B cell (primary cell): ENCODE measurements at places on chromosomes 13 and 19. TPM values are rescaled to one million over a fixed set of nuclear protein-coding genes. Genes with fewer than 3 reads are reported as not detected.

The FGF22 gene
- 2.9 and 3.4 TPM in 2 replicates for total RNA-seq

DNA sequence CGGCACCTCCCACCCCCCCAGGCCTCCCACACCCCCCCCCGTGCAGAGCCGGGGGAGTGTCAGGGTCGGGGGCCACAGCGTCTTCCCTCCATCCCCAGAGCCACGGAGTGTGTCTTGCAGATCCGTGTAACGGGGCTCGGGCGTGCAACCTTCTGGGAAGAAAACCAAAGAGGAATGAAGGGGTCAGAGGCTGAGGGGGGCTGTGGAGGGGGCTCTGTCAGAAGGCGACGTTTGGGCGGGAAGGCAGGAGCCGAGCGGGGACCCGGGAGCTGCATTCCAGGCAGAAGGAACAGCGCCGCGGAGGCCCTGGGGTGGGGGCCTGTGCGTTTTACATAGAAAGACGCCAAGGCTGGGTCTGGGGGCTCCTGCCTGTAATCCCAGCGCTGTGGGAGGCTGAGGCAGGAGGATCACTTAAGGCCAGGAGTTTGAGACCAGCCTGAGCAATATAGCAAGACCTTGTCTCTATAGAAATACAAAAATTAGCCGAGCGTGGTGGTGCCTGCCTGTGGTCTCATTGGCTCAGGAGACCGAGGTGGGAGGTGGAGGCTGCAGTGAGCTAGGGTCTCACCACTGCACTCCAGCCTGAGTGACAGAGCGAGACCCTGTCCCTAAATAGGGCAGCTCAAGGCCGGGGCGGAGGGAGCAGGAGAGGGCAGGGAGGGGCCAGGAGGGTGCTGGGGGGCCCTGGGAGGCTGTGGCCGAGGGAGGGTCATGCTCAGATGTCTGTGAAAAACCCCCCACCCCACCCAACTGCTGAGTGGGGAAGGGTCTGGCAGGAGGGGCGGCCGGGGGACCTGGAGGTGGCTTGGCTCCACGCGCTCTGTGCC is 27.8 kb downstream of the ARID3A start:
- peaks cover 2% of the 10 kb centered on the region for H3K36me3 ChIP-seq
- peaks cover 32% of the 10 kb centered on the region for H3K4me1 ChIP-seq
- DNase-seq = no peak
- peak overlapping the region; percentile 47 for H3K4me3 ChIP-seq
- no peak overlapping the region for H3K27ac ChIP-seq

DNA sequence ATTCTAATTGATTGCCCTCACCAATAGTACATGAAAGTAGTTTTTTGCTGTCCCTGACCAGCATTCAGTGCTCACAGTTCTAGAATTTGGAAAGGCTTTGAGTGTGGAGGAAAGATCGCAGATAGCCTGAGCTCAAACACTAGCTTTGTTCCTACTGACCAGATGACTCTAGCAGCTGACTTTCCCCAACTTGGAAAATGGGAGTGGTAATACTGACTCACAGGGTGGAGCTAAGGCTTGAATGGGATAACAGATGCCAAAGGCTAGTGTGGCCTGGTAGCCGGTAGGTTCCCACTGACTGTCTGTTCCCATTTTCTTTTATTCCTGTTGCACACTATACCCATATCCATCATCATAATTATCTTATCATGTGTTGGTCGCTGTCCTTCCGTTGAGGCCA is 3.7 kb downstream of the ZSCAN22 start:
- H3K27ac ChIP-seq = no peak overlapping the region
- no peak overlapping the region for H3K4me3 ChIP-seq
- DNase-seq = no peak
- H3K4me1 ChIP-seq = peaks cover 23% of the 10 kb centered on the region
- peaks cover 8% of the 10 kb centered on the region for H3K36me3 ChIP-seq

DNA sequence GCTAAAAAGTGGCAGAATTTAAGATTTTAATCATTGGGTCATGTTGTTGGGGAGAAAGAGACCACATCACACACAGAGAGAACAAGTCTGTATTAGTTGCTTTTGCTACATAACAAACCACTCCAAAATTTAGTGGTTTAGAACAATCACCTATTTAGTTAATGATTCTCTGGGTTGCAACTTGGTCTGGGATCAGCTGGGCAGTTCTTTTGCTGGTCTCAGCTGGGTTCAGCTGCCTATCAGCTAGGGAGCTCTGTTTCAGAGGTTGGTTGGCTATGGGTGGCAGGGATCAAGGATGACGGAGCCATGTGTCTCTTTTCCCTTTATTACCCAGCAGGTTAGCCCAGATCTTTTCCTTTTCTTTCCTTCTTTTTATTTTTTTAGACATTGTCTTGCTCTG is 8.9 kb downstream of the PINLYP start:
- H3K4me1 ChIP-seq = peaks cover 29% of the 10 kb centered on the region
- H3K27me3 ChIP-seq = no peaks in the 10 kb centered on the region
- no peak for DNase-seq
- H3K4me3 ChIP-seq = no peak overlapping the region

DNA sequence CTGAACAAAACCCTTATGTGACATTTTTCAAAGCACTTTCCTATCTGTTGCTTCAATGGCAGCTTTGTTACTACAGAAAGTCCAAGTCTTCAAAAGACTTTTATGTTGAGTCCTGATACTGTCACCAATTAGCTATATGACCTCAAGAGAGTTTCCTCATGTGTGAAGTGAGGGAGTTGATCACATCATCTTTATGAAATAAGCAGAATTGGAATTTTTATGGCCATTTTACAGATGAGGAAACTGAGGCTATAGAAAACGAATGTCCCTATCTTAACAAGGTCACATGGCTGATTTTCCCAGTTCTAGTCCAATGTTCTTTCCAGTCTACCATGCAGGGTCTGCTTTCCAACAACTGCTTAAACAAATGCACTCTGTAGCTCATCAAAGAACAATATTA is 2.6 kb downstream of the TNFRSF19 start:
- H3K36me3 ChIP-seq = no peaks in the 10 kb centered on the region
- no peak for DNase-seq
- no peak overlapping the region for H3K27ac ChIP-seq
- no peaks in the 10 kb centered on the region for H3K27me3 ChIP-seq
- H3K4me1 ChIP-seq = no peaks in the 10 kb centered on the region
- no peak overlapping the region for H3K4me3 ChIP-seq

GRCh38 chr13:96797136-96797535 is 197.1 kb downstream of the OXGR1 start:
- DNase-seq = no peak
- no peaks in the 10 kb centered on the region for H3K4me1 ChIP-seq
- H3K4me3 ChIP-seq = no peak overlapping the region

GRCh38 chr19:16899566-16900075 is 10.8 kb downstream of the F2RL3 start:
- H3K36me3 ChIP-seq = no peaks in the 10 kb centered on the region
- no peak overlapping the region for H3K4me3 ChIP-seq
- H3K27me3 ChIP-seq = no peaks in the 10 kb centered on the region
- peaks cover 28% of the 10 kb centered on the region for H3K4me1 ChIP-seq
- peak; percentile 58 for DNase-seq

The CEACAM4 gene
- total RNA-seq = not detected in 2 replicates

DNA sequence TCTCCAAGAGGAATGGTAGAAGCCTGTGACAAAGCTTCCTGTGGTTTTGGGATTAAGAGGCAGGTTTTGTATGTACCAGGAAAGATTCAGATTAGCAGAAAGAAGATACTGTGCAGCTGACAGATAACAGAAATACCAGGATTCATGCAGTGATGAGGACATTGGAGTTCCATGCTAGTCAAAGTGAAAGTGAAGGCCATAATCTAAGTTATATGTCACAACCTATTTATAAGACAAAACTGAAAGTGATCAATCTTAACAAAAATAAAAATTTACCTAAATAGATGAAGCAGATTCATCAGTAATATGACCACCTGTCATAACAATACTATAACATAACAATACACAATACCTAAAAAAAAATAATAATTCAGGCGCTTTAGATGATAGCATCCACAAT is 1305.2 kb upstream of the PCDH9 start:
- no peak overlapping the region for H3K4me3 ChIP-seq
- no peaks in the 10 kb centered on the region for H3K36me3 ChIP-seq
- no peaks in the 10 kb centered on the region for H3K27me3 ChIP-seq
- H3K4me1 ChIP-seq = no peaks in the 10 kb centered on the region
- no peak overlapping the region for H3K27ac ChIP-seq

GRCh38 chr13:100734194-100734720 is 59.7 kb upstream of the TMTC4 start:
- no peaks in the 10 kb centered on the region for H3K36me3 ChIP-seq
- H3K27me3 ChIP-seq = no peaks in the 10 kb centered on the region
- H3K27ac ChIP-seq = no peak overlapping the region
- no peaks in the 10 kb centered on the region for H3K4me1 ChIP-seq
- no peak overlapping the region for H3K4me3 ChIP-seq

- no peaks in the 10 kb centered on the region for H3K36me3 ChIP-seq
- H3K4me1 ChIP-seq = peaks cover 30% of the 10 kb centered on the region
- peak overlapping the region; percentile 100 for H3K4me3 ChIP-seq
- H3K27ac ChIP-seq = peak overlapping the region; percentile 74
- no peaks in the 10 kb centered on the region for H3K27me3 ChIP-seq
Measured at GRCh38 chr19:2476451-2477140, 669 bp downstream of the GADD45B start.

DNA sequence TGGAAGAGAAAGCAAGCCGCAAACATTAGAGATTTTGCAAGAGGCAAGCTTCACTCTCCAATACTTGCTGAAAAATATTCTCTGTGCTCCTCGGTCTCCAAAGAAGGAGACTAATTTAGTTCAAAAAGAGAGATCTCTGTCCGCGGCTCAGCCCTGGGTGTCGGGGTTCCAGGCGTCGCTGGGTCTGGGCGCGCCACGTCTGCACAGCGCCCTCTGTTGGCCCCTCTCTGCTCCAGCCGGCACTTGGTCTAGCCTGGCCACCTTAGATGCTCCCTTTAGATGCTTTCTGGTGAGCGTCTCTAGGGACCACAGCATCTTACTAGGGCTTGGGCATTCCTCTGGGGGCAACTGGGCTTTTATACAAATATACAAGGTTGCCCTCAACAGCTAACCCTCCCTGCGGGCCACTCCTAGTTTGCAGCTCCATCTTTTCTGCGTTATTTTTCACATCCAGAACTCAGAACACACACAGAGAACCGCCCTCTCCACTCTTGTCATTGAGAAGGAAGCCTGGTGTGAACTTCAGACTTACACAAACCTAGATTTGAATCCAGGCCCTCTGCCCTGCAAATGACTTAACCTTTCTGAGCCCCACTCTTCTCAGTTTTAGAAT is 78.3 kb downstream of the CYSLTR2 start:
- H3K36me3 ChIP-seq = no peaks in the 10 kb centered on the region
- peak; percentile 46 for DNase-seq
- no peak overlapping the region for H3K27ac ChIP-seq
- H3K4me3 ChIP-seq = no peak overlapping the region
- H3K27me3 ChIP-seq = no peaks in the 10 kb centered on the region

- no peaks in the 10 kb centered on the region for H3K27me3 ChIP-seq
- no peaks in the 10 kb centered on the region for H3K4me1 ChIP-seq
- no peak for DNase-seq
- no peaks in the 10 kb centered on the region for H3K36me3 ChIP-seq
- no peak overlapping the region for H3K4me3 ChIP-seq
Measured at GRCh38 chr19:18967358-18968146, 26.5 kb upstream of the HOMER3 start.

The KDELR1 gene
- 60.5 and 62.7 TPM in 2 replicates for total RNA-seq

The NCR1 gene
- not detected in 2 replicates for total RNA-seq

The HRC gene
- not detected in 2 replicates for total RNA-seq

The UBE2L5 gene
- 0.57 and 0.58 TPM in 2 replicates for total RNA-seq

GRCh38 chr13:59680429-59681024 is 483.2 kb downstream of the DIAPH3 start:
- no peak overlapping the region for H3K4me3 ChIP-seq
- H3K4me1 ChIP-seq = no peaks in the 10 kb centered on the region
- H3K36me3 ChIP-seq = no peaks in the 10 kb centered on the region
- peak; percentile 13 for DNase-seq
- no peak overlapping the region for H3K27ac ChIP-seq
- H3K27me3 ChIP-seq = no peaks in the 10 kb centered on the region

GRCh38 chr13:101127741-101128353 is 288.5 kb downstream of the NALCN start:
- H3K27ac ChIP-seq = no peak overlapping the region
- no peak overlapping the region for H3K4me3 ChIP-seq
- H3K27me3 ChIP-seq = no peaks in the 10 kb centered on the region
- no peaks in the 10 kb centered on the region for H3K36me3 ChIP-seq

DNA sequence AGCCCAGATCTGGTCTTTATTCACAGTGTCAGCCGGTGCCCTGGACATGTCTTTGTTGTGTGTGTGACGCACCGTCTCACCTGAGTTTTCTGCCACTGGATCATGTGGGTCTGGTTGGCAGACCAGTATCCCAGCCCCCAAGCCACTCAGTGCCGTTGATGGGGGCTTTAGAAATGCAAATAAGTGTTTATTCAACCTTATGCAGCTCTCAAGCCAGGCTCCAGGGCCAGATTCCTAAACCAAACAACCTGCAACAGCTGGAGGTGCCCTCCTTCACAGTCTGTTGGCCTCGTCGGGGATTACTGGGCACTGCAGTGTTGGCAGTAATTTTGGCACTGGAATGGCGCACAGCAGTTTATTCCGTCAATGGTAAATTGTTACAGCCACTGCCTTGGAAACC is 21.6 kb downstream of the FAM124A start:
- H3K27me3 ChIP-seq = peaks cover 2% of the 10 kb centered on the region
- H3K27ac ChIP-seq = no peak overlapping the region
- H3K36me3 ChIP-seq = no peaks in the 10 kb centered on the region
- DNase-seq = no peak
- no peak overlapping the region for H3K4me3 ChIP-seq

DNA sequence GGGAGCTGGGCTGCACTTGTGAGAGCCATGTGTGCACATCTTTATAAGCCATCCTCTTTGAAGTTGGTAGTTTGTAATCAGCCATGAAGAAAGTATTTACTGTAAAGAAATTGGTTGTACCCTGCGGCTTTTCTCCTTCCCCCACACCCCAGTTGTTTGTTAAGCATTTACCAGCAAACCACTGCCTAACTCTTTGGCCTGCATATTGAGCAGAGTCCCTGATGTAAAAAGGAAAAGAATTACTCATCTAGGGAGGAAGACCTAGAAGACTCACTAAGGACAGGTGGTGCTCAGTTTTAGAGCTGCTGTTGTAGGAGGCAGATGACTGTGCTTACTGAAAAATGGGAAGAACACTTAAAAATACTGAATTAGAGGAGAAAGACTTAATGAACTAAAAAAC is 245.3 kb downstream of the PCCA start:
- H3K27ac ChIP-seq = no peak overlapping the region
- no peak for DNase-seq
- H3K36me3 ChIP-seq = no peaks in the 10 kb centered on the region
- H3K4me1 ChIP-seq = no peaks in the 10 kb centered on the region
- H3K4me3 ChIP-seq = no peak overlapping the region

- H3K27ac ChIP-seq = peak overlapping the region; percentile 86
- H3K4me3 ChIP-seq = peak overlapping the region; percentile 76
- no peaks in the 10 kb centered on the region for H3K27me3 ChIP-seq
- no peaks in the 10 kb centered on the region for H3K36me3 ChIP-seq
Measured at GRCh38 chr19:36528921-36529518, 949 bp upstream of the ZNF260 start.

DNA sequence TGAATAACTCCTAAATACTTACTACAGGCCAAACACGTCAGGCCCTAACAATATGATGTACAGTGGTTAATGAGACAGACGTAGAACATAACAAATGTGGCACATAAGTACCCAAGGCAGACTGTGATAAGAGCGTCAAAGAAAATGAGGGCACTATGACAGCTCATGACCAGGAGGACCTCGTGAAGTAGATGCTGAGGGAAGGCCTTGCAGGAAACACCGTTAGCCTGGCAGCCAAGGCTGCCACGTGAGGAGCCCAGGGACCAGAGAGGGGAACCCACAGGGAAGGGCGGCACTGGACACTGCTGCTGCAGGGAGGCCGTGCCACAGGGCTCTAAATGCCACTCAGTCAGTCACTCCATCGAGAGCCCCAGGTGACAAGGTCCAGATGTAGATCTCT is 5.7 kb downstream of the TUBGCP3 start:
- H3K27me3 ChIP-seq = no peaks in the 10 kb centered on the region
- no peak for DNase-seq
- H3K4me1 ChIP-seq = peaks cover 31% of the 10 kb centered on the region
